ENCODE measurements at places on chromosomes 2 and 18.

DNA sequence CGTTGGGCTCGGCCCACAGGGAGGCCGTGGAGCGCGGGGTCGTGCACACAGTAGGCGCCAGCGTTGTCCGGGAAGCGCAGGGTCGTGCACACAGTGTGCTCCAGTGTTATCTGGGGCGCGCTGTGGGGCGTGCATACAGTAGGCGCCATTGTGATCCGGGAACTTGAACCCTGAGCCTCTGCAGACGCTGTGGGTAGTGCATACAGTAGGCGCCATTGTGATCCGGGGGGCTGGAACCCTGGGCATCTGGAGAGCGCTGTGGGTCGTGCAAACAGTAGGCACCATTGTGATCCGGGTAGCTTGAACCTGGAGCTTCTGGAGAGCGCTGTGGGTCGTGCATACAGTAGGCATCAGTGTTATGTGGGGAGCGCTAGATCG, 793 bp downstream of the ZNF236 start:
- DNase-seq = no peak

GRCh38 chr18:59672235-59672711, 24.9 kb downstream of the CCBE1 start:
- no peak for DNase-seq

DNA sequence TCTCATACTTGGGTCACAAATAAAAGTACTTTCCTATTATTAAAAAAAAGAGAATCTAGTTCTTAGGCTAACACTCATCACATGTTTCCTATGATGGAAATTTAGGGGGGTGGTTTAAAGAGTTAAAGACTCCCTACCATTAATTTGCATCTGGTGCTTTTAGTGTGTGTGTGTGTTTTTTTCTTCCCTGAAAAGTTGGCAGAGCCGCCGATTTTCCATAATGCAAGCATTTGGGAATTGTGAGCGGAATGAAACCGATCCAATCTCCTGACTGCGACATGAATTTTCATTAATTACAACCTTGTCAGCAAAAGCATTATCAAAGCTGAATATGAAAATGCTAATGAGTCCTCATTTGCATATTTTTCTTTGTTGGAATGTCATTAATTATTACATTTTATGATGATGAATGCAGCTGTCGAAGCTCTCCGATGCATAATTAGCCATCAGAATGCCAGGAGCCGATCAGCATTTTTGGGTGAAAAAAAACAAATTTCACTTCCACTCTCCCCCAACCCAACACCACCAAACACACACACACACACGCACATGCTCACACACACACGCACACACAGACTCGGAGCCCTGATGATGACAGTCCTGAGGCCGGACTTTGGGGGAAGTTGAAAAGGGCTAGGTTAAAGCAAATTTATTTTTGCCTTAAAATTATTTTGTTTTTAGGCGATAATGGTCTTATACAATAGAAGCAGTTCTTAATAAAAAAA, 165.4 kb downstream of the TCF4 start:
- DNase-seq = no peak

GRCh38 chr2:158407031-158407430, 49.5 kb downstream of the CCDC148 start:
- no peak for DNase-seq

DNA sequence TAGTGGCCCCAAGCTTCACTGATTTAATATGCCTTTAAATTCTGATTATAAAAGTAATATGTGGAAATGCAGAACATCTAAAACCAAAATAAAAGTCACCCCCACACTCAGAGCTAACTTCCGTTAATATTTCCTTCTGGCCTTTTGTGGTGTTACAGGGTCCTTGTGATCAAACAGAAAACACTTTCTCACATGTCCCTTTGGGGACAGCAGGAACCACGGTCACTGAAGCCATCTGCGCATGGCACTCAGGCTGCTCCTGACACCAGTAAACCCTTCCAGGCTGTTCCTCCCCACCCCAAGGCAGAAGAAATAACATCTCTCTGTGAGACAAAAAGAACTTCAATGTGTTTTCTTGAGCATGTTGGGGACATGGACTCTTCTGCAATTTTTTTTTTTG, 25.1 kb upstream of the GPR17 start:
- no peak for DNase-seq

GRCh38 chr18:63083020-63083531, 236.5 kb downstream of the BCL2 start:
- DNase-seq = no peak

DNA sequence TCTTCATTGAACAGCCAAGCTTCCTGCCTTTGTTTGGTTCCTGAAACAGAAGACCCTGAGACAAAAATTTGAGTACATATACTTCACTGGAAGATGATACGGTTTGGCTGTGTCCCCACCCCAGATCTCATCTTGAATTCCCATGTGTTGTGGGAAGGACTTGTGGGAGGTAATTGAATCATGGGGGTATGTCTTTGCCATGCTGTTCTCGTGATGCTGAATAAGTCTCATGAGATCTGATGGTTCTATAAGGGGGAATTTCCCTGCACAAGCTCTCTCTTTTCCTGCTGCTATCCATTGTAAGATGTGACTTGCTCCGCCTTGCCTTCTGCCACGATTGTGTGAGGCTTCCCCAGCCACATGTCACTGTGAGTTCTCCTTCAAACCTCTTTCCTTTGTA, 76.5 kb downstream of the BABAM2 start:
- no peak for DNase-seq

GRCh38 chr18:10128921-10129501, 215.2 kb downstream of the VAPA start:
- no peak for DNase-seq

DNA sequence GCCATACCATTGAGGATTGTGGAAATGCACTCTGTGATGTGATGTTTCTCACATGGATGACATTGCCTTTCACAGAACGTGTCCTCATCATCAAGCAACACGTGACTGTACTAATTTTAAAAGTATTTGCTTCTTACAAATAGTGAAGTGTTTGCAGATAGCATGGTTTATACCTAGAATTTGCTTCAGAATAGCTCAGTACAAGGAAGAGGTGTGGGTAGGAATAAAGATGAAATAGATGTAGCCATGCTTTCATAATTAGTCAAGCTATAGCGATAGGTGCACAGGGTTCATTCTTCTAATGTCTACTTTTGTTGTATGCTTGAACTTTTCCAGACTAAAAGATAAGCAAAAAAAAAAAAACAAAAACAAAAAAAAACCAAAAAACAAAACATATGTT, 27.5 kb downstream of the MAP4K4 start:
- no peak for DNase-seq

DNA sequence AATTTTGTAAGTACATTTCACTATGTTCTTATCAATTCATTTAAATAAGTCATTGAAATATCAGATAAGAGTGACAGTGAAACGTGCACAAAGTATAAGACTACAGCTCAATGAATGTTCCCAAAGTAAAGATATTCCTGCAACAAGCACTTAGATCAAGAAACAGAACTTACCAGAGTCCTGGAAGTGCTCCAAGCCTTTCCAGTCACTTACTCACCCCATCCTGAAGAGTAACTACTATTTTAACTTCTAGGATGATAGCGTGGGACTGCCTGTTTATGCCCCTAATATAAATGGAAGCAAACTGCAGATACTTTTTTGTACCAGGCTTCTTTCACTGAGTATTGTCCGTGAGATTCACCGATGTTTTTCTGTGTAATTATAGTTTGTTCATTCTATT, 768.9 kb downstream of the SLC4A3 start:
- DNase-seq = no peak

GRCh38 chr18:32478317-32478716, 7.6 kb upstream of the GAREM1 start:
- no peak for DNase-seq

- no peak for DNase-seq
These were observed 7.6 kb upstream of the SERPINB12 start for GRCh38 chr18:63534615-63535014.

DNA sequence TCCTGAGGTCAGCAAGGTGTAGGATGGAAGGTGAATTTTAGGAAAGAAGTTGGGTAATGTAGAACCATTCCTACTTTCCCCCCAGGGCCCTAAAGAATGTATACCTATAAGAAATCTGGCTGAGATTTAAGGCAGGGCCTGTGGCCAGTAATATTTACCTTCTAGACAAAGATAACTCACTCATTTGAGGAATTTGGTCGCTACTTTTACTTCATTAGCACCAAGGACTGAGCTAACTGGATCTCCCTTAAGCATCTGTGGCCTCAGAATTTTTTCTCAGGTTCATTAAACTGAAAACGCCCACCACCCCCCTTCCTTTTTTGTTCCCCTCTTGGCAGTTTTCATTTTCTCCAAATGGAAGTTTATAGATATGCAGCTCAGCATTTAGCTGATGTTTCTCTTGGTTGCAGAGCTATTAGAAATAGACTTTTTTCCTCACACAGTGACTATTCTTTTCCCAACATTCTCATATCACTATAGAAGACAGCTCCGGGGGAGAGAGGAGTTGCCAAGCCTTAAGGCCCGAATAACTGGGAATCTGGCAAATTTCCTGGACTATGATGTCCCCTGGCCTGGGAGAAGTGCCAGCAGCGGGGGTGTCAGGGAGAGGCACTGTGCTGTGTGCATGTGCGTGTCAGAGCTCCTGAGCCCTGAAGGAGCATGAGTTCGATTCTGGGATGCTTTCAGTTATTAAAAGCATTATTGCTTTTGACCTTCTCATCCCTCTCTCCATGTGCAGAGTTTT, 310.9 kb downstream of the PRKCE start:
- no peak for DNase-seq

GRCh38 chr2:15911686-15912085, 28.7 kb upstream of the MYCN start:
- DNase-seq = no peak

GRCh38 chr2:10059016-10059351, 15.6 kb downstream of the KLF11 start:
- no peak for DNase-seq

DNA sequence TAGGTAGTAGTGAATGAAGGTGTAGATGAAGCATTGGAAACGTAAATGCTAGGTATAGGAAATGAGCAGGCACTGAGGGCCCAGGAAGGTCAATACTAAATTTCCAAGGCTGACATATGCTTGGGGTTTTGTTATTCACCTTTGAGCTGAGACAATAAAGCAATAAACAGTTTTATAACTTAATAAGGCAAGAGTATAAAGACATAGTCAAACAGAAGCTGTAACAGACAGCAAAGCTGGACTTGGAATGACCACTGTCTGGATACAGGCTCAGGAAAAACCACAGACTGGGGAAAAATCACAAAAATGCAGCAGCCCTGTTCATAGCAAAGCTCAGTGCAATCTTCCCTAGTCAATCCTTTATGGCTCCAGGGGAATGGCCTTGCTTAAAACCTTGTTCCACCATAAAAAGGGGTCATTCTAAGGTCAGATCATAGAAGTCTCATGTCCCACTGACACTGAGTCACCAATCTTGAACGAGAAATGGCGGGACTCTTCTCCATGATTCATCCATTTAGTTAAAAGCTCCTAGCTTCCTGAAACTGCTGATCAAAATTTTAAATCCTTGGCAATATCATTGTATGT, 493.3 kb downstream of the CMPK2 start:
- no peak for DNase-seq

GRCh38 chr2:62495761-62496160, 10.2 kb downstream of the TMEM17 start:
- DNase-seq = no peak

- DNase-seq = no peak
These were observed 27.9 kb downstream of the IWS1 start for GRCh38 chr2:127498386-127498785.

DNA sequence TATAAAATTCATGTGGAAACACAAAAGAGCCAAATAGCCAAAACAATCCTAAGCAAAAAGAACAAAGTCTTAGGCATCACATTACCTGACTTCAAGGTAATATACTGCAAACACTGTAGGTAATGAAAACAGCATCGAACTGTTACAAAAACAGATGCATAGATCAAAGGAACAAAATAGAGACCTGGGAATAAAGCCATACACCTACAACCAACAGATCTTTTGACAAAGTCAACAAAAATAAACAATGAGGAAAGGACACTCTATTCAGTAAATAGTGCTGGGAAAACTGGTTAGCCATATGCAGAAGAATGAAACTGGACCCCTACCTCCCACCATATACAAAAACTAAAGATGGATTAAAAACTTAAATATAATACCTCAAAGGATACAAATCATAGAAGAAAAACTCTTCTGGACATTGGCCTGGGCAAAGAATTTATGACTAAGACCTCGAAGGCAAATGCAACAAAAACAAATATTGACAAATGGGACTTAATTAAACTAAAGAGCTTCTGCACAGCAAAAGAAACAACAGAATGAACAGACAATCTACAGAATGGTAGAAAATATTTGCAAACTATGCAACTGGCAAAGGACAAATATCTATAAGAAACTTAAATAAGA, 218.0 kb downstream of the PHLPP1 start:
- DNase-seq = no peak
